ENCODE measurements at places on chromosomes 2 and 18. TPM values are rescaled to one million over a fixed set of nuclear protein-coding genes. Genes with fewer than 3 reads are reported as not detected.

The TMEM17 gene
- total RNA-seq, result 1.9 TPM

The SERPINB10 gene
- not detected for total RNA-seq

The BMP10 gene
- total RNA-seq, result not detected

The SERPINB11 gene
- total RNA-seq, result not detected

The FSIP2 gene
- total RNA-seq, result 11.0 TPM

The RNU2-63P gene
- total RNA-seq, result not detected

The NPAS2 gene
- total RNA-seq, result 10.6 TPM

The SLC23A3 gene
- total RNA-seq, result 0.63 TPM

The GPR155 gene
- 11.6 TPM for total RNA-seq
